GM19239 (cell line): ENCODE measurements at places on chromosomes 4 and X.
A peak's percentile ranks its signal among the peaks of the same experiment; 100 is the strongest.

DNA sequence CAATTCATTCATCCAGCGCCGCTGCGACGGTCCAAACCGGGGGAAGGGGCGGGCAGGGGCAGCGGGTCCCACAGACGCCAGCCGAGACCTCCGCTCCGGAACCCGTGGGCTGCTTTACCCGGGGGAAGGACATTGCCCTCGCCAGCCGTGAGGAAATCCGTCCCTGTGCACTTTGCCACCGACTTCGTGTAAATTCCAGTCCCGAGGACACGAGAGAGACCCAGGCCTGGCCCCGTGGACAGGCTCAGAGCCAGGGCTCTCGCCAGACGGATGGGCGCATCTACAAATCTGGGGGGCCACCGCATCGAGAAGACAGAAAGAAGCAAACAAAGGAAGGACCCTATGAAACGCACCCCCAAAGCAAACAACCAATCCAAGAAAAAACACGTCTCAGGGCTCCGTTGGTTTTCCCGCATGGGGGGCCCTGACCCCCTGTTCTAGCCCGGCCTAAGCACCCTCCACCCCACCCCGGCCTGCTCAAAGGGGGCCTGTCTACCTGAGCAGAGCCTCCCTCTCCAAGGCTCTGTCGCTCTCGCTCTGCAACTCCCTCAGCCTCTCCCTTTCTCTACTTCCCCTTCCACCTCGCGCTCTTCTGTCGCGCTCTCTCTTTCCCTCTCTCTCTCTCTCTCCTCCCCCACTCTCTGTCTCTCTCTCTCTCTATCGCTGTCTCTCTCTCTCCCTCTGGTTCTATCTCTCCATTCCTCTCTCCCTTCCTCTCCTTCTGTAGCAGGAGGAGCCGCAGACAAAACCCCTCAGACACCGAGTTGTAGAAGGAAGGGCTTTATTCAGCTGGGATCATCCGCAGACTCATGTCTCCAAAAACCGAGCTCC lies 11.3 kb downstream of the FRG2 start:
- DNase-seq = no peak

GRCh38 chr4:56863441-56864139 lies 42.1 kb upstream of the SPINK2 start:
- DNase-seq = no peak

- DNase-seq = no peak
Observed at GRCh38 chrX:155766321-155766720, 114.8 kb upstream of the VAMP7 start.

GRCh38 chr4:15848191-15848842 lies 70.2 kb downstream of the CD38 start:
- no peak for DNase-seq

GRCh38 chr4:176226736-176227135 lies 31.4 kb upstream of the SPATA4 start:
- DNase-seq = no peak

DNA sequence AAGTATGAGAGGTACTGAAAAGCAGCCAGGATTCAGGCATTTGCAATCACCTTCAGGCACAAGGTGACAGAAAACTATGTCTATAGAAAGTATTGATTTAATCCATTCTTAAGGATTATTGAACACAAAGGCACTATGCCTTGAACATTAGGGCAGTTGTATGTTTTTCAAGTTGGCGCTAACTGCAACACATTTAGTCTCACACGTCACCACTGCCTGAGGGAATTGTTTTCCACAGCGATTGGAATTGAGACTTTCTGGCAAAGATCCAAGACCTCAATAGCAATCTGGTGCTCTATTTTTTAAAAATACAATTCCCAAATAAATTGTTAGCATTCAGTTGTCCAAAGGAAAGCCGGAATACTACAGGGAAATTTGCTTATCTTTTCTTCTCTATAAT lies 52.7 kb upstream of the FTHL17 start:
- no peak for DNase-seq

GRCh38 chrX:12319003-12319519 lies 180.8 kb downstream of the FRMPD4 start:
- no peak for DNase-seq

GRCh38 chr4:140152751-140153418 lies 1.1 kb downstream of the MAML3 start:
- no peak for DNase-seq

DNA sequence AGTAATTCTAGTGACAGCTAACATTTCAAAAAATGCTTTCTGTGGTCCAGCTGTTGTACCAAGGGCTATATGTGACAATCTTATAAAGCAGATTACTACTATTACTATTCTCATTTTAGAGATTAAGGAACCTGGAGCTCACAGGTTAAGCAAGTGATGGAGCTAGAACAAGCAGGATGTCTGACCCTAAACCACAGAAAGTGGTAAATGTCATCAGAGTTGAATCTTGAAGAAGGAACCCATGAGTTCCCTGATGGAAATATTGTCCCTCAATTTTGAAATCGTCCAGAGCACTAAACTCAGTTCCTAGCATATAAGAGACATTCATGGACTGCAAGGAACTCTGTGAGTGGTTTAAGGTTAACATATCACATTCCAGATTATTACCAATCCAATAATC lies 214.0 kb downstream of the APBB2 start:
- DNase-seq = no peak

- DNase-seq = no peak
Observed at GRCh38 chr4:185573651-185574199, 38.4 kb upstream of the PDLIM3 start.

- DNase-seq = no peak
Observed at GRCh38 chrX:55787063-55787462, 69.5 kb downstream of the RRAGB start.

DNA sequence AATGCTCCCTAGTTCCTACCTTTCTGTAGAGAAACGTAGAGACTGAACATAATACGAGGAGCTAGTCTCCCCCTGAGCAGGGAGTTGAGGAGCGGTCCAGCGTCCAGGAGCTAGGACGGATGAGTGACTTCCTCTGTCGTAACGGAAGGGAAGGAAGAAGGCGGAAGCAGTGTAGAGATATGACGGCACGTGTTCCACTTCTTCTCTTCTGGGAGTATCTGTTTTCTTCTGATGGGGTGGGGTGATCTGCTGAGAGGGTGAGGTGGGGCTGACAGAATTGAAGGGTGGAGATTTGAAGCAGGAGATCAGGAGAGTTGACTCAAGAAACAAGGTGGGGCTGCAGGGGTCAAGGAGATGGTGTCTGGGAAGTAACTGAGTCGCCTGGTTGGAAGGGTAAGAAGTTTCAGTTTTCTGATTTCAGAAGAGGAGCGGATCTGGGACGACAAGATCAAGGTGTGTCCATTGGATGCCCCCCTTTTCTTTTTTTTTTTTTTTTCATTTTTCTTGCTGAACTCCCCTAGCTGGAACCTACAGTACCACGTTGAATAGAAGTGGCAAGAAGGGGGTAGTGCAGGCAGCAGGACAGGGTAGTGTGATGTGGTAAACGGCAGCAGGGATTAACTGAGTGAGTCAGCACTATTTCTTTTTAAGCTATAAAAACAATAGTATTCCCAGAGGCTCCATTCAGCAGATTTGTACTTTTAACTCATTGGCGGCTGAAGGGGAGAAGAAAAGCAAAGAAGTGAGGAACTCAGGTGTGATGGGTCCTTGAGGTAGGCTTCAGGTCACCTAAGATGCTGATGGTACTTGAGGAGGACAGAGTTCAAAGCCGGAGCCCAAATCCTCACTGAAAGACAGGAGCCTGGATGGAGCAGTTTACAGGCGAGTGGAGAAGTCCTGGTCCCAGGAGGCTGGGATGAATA lies 50.8 kb upstream of the SETD7 start:
- no peak for DNase-seq

- DNase-seq = no peak
Observed at GRCh38 chrX:24646745-24647182, 383 bp downstream of the PCYT1B start.

DNA sequence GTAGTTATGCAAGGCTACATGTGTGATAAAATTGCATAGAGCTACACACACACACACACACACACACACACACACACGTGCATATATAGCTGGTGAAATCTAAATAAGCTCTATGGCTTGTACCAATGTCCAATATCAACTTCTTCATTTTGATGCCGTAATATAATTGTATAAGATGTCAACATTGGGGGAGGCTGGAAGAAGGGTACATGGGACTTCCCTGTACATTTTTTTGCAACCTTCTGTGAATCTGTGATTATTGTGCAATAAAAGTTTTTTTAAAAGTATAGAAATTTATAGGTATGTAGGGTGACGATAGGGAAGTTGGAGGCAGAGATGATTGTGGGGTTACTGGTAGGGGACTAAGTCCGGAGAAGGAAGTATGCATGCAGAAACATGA lies 105.5 kb downstream of the HDAC8 start:
- no peak for DNase-seq

GRCh38 chr4:30537456-30537855 lies 182.7 kb upstream of the PCDH7 start:
- DNase-seq = no peak

GRCh38 chr4:163680386-163681098 lies 186.1 kb downstream of the TMA16 start:
- DNase-seq = no peak

- DNase-seq = no peak
Observed at GRCh38 chr4:186770481-186771175, 47.0 kb upstream of the FAT1 start.

DNA sequence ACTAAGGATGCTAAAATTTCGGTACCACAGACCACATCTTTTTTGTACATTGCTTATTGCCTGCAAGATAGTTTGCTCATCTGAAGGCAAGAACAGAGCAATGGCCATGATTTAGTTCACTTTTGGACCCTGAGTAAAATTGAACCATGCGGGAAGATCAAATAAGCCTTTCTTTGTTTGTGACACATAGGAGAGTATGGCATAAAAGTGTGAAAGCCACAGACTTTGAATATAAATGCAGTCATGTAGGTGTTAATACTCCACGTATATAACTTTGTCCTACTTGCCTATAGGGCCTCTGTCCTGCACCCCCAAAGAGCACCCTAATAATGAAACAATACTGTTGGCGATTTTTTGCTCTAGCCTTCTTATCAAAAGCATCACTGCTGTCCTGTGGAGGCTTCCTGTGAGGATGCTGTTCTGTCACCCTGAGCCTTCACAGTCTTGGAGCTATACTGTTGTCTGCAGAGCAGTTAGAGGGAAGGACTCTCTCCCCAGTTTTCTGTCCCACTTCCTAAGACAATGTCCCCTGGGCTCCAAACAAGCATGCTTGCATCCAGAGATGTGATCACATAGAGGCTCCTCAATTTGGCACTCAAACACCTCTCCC lies 10.2 kb upstream of the CXCL13 start:
- no peak for DNase-seq

GRCh38 chr4:129515356-129515755 lies 419.4 kb downstream of the C4orf33 start:
- no peak for DNase-seq

- DNase-seq = no peak
Observed at GRCh38 chr4:25433966-25434827, 57.1 kb downstream of the ANAPC4 start.

- DNase-seq = no peak
Observed at GRCh38 chrX:25011589-25012432, 4.0 kb downstream of the ARX start.

- peak; percentile 83 for DNase-seq
Observed at GRCh38 chr4:6327220-6327917, 57.7 kb downstream of the WFS1 start.

GRCh38 chrX:101287402-101287801 lies 3.7 kb downstream of the TAF7L start:
- DNase-seq = peak; percentile 4

GRCh38 chr4:75715105-75715799 lies 9.1 kb upstream of the USO1 start:
- DNase-seq = no peak

DNA sequence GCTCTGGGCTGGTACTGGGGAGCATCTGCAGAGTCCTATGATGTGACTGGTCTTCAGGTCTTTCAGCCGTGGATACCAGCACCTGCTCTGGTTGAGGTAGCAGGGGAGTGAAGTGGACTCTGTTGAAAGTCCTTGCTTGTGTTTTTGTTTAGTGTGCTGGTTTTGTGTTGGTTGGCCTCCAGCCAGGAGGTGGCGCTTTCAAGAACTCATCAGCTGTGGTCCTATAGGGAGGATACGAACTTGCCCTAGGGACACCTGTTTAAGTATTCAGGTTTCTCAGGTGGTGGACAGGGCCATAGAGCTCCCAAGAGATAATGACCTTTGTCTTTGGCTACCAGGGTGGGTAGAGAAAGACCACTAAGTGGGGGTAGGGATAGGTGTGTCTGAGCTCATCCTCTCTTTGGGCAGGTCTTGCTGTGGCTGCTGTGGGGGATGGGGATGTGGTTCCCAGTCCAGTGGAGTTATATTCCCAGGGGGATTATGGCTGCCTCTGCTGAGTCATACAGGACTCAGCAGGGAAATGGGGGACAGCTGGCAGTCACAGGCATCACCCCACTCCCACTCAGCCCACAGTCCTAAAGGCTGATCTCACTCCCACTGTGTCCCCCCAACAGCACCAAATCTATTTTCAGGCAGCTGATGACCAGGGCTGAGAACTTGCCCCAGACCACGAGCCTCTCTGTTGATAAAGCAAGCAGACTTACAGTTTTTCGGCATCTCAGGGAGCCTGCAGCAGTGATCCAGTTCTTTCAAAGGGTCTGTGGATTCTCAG lies 24.1 kb downstream of the MSMO1 start:
- DNase-seq = no peak

- no peak for DNase-seq
Observed at GRCh38 chr4:91754716-91755115, 549.0 kb upstream of the GRID2 start.

GRCh38 chr4:770022-770421 lies 55.9 kb downstream of the CPLX1 start:
- no peak for DNase-seq

- DNase-seq = no peak
Observed at GRCh38 chrX:67692246-67692645, 148.4 kb downstream of the AR start.

DNA sequence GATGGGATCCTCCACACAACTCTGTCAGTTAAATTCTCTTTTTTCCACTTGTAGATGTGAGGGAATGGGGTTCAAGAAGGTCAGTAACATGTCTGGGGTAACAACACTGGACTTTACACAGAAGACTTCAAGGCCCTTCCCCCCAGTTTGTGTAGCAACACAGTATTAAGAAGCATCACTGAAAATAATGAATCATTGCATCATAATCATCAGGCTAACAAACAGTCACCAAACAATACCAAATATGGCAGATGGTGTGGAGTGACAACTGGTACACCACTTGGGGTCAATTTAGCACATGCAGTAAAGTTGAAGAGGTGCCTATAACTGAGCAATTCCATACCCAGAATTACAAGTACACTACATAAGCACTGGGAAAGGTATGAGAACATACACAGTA lies 38.6 kb downstream of the BOD1L1 start:
- no peak for DNase-seq

DNA sequence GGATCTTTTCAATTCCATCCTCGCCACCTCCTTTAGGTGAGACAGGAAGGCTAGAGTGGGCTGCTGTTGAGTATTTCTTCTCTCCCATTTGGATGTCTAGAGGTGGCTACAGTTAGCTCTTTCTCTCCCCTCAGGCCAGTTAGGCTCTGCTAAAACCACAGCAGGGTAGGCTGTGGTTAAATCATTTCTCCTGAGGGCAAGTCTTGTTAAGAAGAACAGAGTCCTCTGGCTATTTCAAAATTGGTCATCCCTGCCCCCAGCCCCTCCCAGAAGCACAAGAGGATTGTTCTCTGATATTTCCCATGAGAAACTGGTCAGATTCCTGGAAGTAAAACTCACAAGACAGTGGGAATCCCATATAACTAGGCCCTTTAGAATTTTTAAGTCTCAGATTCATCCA lies 1359.5 kb downstream of the TECRL start:
- no peak for DNase-seq
